ENCODE measurements at places on chromosomes 12 and 14.

DNA sequence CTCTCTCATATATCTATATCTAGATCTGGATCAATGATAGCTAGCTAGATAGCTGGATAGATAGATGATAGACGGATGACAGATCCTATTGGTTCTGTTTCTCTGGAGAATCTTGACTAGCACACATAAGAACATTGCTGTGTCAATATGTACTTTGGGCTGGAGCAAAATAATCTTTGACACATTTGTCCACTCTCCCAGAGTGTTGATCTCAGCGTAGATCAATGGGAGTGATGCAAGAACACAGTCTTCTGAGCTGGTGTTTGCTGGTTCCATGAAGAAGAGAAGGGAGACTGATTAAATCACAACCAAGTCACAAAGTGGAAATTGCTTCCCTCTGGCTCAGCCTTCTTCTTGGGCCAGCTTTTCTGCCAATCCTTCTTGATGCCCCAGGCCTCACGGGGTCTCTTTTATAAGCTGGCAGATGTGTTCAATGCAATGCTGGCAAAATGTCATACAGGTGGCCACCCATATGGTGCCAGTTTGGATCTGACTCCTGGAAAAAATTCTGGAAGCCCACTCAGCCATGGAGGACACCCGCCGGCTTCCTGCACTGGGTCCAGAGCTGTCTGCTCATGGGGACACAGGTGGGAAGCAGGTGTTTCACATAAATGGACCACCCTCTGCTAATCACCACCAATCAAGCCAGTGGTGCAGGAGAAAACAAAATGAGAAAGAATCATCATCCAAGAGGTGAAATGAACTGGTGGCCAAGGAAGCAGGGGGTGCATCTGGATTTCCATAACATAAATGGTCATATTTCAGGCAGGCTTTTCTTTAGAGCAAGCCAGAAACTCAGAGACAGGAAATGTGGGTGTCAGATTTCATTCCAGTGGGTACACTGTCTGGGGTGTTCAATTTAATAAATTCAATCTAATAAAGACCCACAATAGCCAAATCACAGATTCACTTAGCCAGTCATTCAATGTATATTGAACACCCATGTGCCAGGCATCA is 310.3 kb downstream of the DPF3 start:
- DNase-seq = no peak

DNA sequence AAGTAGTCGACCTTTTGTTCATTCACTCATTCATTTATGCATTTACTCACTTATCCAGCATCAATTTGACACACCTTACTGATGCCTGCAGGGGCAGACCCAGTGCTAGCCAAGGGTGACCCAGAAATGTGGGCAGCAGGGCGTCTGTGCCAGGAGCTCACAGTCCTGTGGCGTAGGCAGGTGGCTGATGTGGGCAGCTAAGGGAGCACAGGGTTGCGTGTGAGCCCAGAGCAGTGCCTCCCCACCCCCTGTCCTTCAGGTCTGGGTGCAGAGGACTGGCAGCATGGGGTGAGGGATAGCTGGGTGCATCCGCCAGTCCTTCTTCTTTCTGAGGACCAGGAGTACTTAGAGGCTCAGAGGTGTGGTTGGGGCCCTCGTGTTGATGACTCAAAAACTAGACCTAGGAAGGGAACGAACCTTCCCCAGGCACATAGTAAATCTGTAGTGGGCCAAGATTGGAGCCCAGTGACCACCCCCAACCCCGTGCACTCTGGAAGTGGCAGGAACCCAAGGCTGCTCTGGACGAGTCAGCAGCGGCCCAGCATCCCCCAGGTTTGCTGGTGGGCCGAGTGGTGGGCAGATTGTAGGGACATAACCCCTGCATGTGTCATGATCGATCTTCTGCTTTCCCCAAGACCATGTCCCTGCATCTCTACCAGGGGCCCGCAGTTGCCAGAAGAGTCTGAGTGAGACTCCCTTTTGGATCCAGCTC is 63.9 kb downstream of the BEGAIN start:
- DNase-seq = no peak

DNA sequence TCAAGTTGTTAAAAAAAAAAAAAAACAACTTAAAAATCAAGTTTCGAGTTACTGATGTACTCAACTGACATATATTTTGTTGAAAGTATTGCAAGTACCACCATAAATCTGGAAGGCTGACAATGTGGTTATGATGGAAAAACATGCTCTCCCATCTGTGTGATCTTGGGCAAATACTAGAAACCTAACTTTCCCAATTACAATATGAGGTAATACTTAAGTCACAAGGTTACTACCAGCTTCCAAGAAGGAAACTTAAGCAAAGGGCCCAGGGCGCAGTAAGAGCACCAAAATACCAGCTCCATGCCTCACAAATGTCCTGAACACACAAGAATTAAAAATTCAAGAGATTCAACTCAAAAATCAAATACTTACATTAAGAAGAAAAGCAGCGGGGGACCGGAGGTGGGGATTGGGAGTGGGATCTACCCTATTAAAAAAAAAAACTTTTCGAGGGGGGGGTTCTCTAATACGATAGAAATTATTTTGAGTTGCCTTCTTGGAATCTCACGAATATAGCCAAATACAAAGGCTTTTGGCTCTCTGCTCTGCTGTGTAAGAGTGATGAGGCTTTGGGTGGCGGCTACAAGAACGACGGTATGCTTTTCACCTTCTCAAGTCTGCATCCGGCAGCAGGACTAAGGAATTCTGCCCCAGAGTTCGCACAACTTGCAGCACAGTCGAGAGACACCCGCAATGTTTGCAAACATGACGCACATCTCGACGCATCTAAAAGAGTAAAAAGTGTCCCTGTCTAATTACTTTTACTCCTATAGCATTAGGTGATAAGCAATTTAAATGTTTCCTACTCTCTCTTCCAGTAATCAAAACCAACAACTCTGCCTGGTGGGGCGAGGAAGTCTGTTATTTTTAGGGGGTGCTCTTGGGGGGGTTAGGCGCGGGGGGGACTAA is 1.1 kb downstream of the SAV1 start:
- peak; percentile 26 for DNase-seq

GRCh38 chr14:89639687-89640086 is 222.7 kb upstream of the FOXN3 start:
- DNase-seq = no peak

DNA sequence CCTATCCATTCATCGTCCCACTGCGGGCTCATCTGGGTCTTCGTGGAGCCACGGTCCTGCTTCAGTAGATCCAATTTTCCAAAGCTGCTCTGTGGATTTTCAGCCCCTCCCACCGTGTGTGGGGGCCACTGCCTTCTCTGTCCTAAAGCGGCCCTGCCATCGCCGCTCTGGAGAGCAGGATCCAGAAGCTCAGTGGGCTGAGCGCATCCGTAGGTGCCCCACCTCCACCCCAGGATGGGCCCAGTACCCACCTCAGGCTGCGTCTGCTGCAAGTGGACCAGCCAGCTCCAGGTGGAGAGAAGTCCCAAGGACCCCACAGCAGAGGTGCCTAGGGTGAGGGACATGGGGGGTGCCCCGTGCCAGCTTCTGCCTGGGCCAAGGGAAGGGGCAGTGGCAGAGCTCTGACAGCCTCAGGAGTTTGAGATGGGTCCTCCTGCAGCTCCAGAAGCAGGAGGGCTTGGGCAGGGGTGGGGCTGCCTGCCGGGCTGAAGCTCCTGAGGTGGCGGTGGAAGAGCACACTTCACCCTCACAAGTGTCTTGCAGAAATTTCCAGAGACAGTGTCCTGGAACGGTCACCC is 148.1 kb upstream of the C14orf180 start:
- no peak for DNase-seq

GRCh38 chr14:82084813-82085212 is 551.2 kb upstream of the SEL1L start:
- no peak for DNase-seq

DNA sequence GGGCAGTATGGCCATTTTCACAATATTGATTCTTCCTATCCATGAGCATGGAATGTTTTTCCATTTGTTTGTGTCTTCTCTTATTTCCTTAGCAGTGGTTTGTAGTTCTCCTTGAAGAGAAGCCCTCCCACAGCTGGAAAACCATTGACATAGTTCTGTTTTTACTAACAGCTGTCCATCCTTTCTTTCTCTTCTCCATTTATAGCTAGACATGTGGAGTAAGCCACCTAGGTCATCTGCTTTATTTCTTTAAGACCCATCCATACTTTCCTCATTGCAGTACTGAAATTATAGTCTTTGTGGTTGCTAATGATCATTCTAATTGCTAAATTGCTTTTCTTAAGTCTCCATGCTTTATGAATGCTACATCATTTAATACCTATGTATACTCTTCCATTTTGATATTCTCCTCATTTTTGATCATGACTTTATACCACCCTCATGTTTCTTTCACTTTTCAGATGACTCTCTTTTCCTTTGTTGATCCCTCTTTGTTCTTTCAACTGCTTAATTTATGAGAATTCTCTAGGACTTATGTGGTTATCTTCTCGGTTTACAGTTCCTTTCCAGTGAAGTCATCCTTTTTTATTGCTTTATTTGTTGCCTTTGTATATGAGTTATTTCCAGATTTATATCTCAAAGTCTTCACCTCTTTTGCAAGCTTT is 114.2 kb downstream of the PCNX1 start:
- no peak for DNase-seq

GRCh38 chr12:120361506-120362208 is 7.3 kb downstream of the MSI1 start:
- DNase-seq = no peak

- no peak for DNase-seq
These were observed 198.7 kb upstream of the DCN start for GRCh38 chr12:91381309-91381804.

- no peak for DNase-seq
These were observed 195.6 kb upstream of the PWP1 start for GRCh38 chr12:107490010-107490409.

- DNase-seq = no peak
These were observed 128.0 kb upstream of the RAP1B start for GRCh38 chr12:68482660-68483059.

GRCh38 chr12:46898152-46898931 is 72.5 kb upstream of the SLC38A4 start:
- no peak for DNase-seq

DNA sequence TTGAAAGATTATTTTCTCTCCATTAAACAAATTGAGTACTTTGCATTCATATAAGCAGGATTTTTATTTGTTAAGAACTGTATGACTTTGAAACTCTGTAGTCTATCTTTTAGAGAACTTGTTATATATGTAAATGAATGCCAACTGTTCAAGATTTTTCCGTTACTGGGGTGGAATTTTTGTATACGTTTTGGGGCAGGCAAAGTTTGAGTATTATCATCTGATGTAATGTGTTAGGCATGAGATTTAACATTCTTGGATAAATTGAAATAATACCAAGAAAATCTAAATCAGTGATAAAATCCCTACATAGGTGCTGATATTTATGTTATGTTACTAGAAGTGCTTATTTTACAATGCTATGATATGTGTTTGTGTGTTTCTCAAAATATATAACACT is 8.4 kb downstream of the CNOT2 start:
- DNase-seq = no peak

DNA sequence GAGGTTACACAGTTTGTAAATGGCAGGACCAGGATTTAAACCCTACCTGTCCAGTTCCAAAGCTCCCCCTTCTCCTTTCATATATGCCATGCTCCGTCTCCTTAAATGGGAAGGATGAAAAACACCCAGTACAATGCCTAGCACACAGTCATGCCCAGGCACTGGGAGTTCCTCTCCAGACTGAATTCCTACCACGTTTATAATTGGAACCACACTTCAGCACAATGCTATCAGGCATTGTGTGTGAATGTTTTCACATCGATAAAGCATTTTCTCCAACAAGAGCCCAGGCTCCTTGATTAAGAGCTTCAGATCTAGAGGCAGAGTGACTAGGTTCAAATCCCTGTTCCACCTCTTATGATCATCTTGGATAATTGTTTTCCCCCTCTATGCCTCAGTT is 2.7 kb upstream of the NUAK1 start:
- DNase-seq = no peak

- peak; percentile 12 for DNase-seq
These were observed 15.6 kb downstream of the SMUG1 start for GRCh38 chr12:54173066-54173726.

DNA sequence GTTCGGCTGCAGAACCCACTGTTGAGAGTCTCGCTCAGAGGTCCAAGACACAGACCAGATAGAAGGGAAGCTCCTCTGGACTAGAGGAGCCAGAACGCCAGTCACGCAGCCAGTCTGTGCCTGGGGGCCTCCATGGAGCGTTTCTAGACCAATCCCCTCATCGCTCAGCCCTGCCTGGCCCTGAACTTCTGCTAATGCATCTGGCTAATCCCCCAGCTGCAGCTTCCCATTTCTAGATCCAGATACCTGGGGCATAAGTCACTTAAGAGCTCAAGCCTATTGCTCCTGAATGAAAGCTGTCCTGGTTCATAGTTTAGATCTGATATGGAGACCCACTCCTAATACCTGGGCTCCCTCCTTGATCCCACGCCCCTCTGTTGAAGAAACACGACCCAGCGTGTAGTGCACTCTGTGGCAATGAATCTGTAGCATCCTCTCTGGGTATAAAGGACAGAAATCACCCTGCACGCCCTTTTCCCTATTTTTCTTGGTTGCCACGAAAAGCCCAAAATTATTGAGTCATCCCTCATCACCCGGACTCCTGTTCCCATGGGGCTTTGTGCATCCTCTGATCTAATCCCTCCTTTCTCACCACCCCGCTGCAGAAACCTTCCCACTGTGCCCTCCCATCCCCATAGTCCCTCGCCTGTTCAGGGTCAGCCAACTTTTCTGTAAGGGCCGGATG is 341.6 kb upstream of the FKBP4 start:
- no peak for DNase-seq

- DNase-seq = no peak
These were observed 130.4 kb downstream of the PAWR start for GRCh38 chr12:79560225-79560889.

DNA sequence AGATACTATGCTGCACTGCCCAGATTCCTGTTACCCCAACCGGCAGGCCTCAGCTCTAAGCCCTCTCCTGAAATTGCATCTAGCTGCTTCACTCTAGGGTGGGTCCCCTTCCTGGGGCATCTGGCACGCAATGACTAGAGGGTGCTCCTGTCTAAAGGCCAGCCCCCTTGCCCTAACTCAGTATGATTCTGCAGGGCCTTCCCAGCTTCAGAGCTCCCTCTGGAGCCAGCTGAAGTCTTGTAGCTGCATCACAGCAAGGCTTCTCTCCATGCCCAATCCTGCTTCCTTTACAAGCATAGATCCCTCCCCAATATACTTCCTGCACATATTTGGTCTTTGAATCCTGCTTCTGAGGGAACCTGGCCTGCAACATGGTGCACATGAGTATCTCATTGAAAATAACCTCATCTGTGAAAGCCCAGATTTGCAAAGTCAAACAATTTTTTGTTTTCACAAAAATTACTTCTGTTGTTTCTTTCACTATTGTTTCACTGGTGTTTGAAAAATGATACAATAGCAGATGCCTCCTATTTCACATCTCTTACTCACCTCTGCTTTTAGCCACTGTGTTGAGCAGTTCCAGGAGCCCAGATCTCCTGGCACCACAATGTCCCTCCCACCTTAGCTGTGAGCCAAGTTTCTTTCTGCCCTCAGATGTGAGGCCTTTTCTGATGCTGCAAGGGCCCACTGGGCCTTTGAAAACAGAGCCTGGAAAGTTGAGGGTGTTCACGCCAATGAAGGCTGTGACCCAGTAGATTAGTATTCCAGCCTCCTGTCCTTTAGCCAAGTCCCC is 169.5 kb upstream of the EGLN3 start:
- no peak for DNase-seq

GRCh38 chr12:102879-103168 is 36.3 kb downstream of the IQSEC3 start:
- DNase-seq = no peak

Data from activated CD4-positive, alpha-beta T cell treated with anti-CD3 and anti-CD28 coated beads, Interleukin-2, amount 50 U/mL, for 1 hour (primary cell).